CD4-positive, alpha-beta T cell (primary cell): ENCODE measurements at places on chromosomes 7 and 10. TPM values are rescaled to one million over a fixed set of nuclear protein-coding genes. Genes with fewer than 3 reads are reported as not detected.

TAS2R41 gene
- total RNA-seq = 0.73 TPM

ITIH5 gene
- total RNA-seq = not detected

TRUB1 gene
- total RNA-seq = 7.7 TPM

TMEM176A gene
- total RNA-seq = not detected

GRCh38 chr7:80763704-80764103, 125.3 kb downstream of the CD36 start:
- no peak overlapping the region for H3K4me3 ChIP-seq
- DNase-seq = no peak
- H3K27ac ChIP-seq = no peak overlapping the region
- H3K27me3 ChIP-seq = no peaks in the 10 kb centered on the region

GRCh38 chr10:44972874-44973306, 5.7 kb downstream of the DEPP1 start:
- peaks cover 43% of the 10 kb centered on the region for H3K4me1 ChIP-seq
- H3K4me3 ChIP-seq = no peak overlapping the region
- H3K36me3 ChIP-seq = no peaks in the 10 kb centered on the region
- no peak overlapping the region for H3K27ac ChIP-seq
- DNase-seq = no peak

DNA sequence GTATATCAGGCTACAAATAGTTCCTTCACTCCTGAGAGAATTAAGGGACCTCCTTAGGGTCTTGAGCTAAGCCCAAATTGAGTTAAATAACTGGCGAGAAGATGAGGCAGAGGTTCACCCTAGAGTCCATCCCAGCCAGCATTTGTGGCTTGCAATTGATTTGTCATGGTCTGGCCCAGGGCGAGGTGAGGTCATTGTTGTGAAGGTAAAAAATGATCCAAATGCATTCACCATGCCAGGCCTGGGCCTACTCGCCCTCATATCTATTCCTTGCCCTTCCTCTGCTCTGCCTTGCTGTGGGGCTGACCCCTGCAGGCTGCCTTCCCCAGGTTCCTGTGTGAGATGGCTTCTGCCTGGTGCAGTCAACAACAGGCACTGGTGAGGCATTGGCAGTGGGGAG, 207.2 kb downstream of the ZNF365 start:
- no peak for DNase-seq
- H3K27ac ChIP-seq = no peak overlapping the region
- no peaks in the 10 kb centered on the region for H3K27me3 ChIP-seq
- no peaks in the 10 kb centered on the region for H3K36me3 ChIP-seq
- no peak overlapping the region for H3K4me3 ChIP-seq

DNA sequence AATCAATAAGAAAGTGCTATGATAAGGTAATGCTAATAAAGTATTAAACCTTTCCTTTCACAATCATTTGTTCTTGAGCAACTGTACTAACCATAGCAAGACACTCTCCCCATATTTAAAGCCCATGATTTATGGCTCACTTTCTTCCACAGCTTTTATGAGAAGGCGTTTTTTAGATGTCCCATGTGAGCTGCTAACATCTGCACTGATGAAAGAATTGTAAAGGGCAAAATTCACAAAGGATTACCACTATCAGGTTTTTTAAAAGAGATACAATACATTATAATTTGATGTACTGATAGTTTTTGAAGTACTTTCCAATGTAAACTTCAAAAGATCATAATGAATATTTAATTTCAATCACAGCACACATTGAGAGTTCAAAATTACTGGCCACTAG, 75.7 kb downstream of the RNLS start:
- no peaks in the 10 kb centered on the region for H3K4me1 ChIP-seq
- H3K36me3 ChIP-seq = no peaks in the 10 kb centered on the region
- DNase-seq = no peak
- no peak overlapping the region for H3K4me3 ChIP-seq
- no peaks in the 10 kb centered on the region for H3K27me3 ChIP-seq
- H3K27ac ChIP-seq = no peak overlapping the region

DNA sequence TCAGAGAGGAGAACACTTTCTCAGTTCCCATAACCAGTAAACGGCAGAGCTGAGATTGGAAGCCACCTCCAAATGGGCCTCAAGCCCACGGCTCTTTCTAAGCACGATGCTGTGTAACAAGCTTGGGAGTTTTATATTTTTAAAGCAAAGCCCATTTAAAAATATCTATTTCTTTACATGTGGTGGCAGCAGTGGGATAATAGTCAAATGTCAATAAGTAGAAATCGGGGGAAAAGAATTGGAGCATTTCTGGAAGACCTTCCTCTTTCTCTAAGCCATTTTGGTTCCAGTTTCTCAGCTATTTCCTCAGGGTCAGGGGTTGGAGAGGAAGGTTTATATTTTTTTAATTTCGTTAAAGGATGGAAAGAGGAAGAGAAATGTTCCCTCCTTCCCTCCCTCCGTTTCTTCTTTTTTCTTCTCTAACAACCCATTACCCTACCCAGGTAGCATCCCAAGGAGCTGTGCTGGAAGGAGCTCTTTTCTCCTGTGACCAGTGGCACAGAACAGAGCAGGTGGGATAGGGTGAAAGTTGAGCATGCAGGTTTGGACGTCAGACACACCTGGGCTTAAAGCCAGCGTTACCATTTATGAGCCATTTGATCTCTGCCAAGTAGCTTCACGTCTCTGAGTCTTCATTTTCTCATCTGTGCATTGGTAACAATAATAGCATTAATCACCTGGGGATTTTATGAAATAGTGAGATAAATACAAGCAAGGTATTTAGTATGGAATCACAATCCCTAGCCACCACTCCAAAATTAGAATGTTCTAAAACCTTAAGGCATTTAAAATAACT, 515.7 kb downstream of the RPS24 start:
- H3K27me3 ChIP-seq = no peaks in the 10 kb centered on the region
- no peak overlapping the region for H3K27ac ChIP-seq

GRCh38 chr7:140696024-140696679, 356 bp upstream of the NDUFB2 start:
- no peaks in the 10 kb centered on the region for H3K27me3 ChIP-seq
- H3K4me3 ChIP-seq = peak overlapping the region; percentile 97
- DNase-seq = peak; percentile 96
- H3K27ac ChIP-seq = peak overlapping the region; percentile 91
- peaks cover 11% of the 10 kb centered on the region for H3K36me3 ChIP-seq

- peaks cover 25% of the 10 kb centered on the region for H3K4me1 ChIP-seq
- no peak overlapping the region for H3K27ac ChIP-seq
- H3K27me3 ChIP-seq = no peaks in the 10 kb centered on the region
- peaks cover 11% of the 10 kb centered on the region for H3K36me3 ChIP-seq
- H3K4me3 ChIP-seq = no peak overlapping the region
- DNase-seq = no peak
These were observed 2.4 kb upstream of the POLM start for GRCh38 chr7:44084701-44085100.
